ENCODE measurements at places on chromosomes 1 and 21.

- no peak for DNase-seq
Measured at GRCh38 chr1:75950176-75950575, 18.0 kb upstream of the ASB17 start.

DNA sequence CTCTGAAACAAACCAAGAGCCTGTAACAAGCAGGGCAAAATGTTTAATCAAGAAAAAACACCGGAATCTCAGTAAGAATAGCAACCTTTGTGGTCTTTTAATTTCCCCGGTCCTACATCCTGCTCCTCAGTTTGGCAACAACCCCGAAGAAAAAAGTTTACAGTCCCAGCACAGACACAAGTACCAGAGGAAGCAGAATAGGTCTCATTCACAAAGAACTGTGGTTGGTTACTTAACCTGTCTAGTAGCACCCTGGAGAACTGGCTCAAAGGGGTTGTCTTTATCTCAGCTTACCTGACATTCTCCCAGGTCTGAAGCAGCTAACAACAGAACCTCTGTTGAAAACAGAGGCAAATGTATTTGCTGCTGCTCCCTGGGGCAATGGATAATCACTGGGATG, 399.3 kb downstream of the AJAP1 start:
- DNase-seq = no peak

- no peak for DNase-seq
Measured at GRCh38 chr1:1594602-1595260, 5.2 kb downstream of the FNDC10 start.

- no peak for DNase-seq
Measured at GRCh38 chr1:163928069-163928468, 606.3 kb downstream of the NUF2 start.

- DNase-seq = no peak
Measured at GRCh38 chr1:11592752-11593151, 61.5 kb downstream of the FBXO2 start.

GRCh38 chr1:105294838-105295237, 1545.1 kb downstream of the AMY1C start:
- DNase-seq = no peak

All from stimulated activated CD8-positive, alpha-beta memory T cell treated with anti-CD3 and anti-CD28 coated beads, Interleukin-7, amount 100 ng/mL, for 1 hour (primary cell).